ENCODE measurements at places on chromosomes 12 and 14.

- DNase-seq: peak; percentile 5
Observed at GRCh38 chr12:77324763-77325468, 259.5 kb upstream of the E2F7 start.

DNA sequence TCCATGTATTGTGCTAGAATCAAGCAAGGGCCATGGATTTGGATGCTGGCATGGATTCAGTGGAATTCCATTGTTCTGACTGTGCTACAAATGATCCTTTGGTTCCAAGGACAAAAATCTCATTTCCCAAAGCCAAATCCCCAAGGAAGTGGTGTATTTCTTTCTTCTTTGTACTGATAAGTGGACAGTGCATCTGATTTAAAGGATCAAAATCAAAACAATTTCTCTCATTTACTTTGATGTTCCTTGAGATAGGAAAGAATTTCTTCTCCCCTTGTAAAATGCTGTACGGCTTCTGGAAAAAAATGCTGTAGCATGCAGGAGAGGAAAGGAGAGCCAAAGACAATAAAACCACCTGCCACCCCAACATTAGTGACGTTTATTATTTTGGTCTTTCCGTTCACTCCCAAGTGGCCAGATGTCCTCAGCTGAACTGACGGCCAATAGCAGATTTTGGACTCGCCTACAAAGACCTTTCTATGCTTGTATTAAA is 185.7 kb downstream of the PRKD1 start:
- DNase-seq: no peak

DNA sequence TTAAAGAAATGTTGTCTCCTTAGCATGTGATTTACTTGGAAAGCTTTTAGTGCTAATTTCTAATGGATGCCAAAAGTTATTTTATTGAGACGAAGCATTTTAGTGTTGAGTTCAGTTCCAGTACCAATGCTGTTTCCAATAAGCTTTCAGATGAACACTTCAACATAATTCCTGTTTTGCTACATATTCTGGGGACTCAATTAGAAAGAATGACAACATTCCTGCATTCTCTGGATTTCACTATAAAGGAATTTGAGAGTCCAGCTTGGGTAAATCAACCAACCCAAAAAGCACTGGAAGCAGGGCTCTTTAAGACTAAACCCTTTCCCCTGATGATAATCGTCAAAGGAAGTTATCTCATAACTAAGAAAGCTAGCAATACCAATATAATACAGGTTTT is 353.0 kb upstream of the TMTC1 start:
- no peak for DNase-seq

DNA sequence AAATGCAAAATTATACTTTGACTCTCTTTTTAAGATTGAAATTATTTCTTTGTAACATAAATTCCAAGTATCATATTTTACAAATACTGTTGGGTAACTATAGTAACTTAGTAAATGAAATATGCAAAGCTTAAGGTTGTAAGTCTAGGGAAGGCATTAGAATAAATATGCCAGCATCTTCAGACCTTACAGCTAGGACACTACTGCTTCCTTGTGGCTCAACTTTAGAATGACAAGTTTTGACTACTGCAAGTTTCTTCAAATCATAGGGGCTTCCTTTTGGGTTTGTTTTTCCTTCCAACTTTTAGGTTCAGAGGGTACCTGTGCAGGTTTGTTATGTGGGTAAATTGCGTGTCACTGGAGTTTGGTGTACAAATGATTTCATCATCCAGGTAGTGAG is 17.7 kb upstream of the ANP32D start:
- no peak for DNase-seq

DNA sequence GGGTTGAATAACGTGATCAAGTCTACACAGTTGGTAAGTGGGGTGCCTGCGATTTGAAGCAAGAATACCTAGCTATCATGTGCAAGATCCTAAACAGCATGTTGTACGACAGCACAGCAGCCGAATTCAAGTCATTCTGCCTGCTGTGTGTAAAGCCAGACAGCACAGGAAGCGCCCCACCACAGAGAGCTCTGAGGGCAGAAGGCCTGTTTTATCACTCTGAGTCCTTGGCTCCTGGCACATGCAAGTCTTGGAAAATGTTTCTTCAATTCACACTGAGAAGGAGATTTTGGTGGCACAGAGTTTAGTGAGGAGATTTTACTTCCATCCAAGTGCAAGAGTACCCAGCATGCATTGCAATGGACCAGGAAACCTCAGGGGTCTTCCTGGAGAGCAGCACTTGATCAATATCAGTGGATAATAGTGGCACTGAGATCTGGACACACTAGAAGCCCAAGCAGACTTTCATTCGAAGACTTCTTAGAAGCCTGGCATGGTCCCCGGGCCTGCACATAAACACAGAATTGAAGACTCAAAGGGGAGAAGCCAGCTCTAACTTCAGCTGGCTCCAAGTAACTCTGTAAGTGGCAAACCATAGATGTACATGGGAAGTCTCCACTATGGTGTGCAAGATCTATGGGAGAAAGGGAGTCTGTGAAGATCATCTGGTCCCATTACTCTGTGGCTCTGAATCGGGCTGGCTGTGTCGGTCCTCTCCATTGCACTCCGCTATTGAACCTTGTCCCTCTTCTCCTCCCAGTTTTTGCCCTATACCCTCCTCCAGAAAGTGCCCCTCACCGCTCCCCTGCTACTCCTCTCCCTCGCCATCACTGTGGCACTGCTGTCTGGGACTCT is 1.5 kb upstream of the KRT1 start:
- peak; percentile 7 for DNase-seq

GRCh38 chr14:22850944-22851764 is 14.8 kb downstream of the MMP14 start:
- no peak for DNase-seq

GRCh38 chr12:1807087-1807860 is 13.1 kb upstream of the LRTM2 start:
- DNase-seq: no peak

DNA sequence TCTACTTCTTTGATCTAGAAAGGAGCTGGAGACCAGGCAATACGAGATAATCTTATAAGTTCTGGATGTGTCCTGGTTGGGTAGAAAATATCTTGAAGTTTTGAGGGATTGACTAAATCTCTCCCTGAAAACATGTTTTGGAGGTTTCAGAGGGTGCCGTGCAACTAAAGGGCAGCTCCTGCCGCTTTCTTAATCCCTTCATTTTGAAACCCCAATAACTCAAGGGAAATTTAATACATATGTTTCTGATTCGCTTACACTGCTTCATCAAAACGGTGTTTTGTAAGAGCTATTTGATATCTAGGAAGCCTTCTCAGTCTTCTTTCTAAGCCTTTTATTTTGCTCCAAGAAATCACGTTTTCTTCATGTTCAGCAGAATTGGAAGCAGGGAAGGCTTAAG is 129.0 kb downstream of the ASCL1 start:
- no peak for DNase-seq

DNA sequence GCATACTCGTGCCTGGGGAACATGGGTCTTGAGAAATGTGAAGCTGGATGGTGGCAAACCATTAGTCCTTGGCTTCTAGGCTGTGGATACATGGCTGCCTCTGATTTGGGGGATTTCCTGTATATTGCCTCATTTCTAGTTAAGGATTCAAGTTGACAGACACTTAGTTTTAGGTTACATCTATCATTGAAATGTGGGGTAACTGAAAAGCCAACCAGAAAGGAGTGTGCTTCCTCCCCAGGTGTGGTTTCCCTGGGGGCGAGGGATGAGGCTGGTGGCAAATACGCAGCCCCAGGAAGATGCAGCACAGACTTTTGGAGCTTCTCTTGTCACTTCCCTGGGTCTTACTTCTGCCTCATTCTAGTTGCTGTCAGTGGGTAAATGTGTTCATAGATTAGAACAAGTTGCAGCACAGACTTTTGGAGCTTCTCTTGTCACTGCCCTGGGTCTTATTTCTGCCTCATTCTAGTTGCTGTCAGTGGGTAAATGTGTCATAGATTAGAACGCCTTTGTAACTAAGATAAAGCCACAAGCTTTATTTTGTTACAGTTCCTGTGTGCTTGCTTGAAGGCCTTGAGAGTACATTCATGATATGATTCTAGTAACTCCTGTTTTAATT is 85.1 kb downstream of the BORCS5 start:
- DNase-seq: peak; percentile 26

- no peak for DNase-seq
Observed at GRCh38 chr12:90042920-90043641, 334.4 kb upstream of the ATP2B1 start.

- DNase-seq: no peak
Observed at GRCh38 chr14:100588671-100589070, 1.5 kb upstream of the BEGAIN start.

DNA sequence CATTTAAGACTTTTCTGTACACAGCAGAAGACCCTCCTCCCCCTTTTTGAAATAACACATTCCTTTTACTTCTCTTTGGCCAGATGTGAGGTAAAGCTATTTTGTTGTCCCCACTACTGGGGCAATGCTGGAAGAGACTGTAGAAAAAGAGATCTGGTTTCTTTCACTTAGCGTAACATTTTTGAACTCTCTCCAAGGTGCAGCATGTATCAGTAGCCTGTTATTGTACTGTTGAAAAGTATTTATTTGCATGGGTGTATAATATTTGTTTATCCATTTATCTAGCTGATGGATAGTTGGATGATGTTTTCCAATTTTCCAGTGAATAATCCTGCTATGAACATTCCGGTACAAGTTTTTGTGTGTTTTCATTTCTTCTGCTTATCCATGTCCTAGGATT is 335.2 kb downstream of the SOX5 start:
- no peak for DNase-seq

GRCh38 chr14:68822132-68822651 is 29.3 kb upstream of the ZFP36L1 start:
- no peak for DNase-seq

DNA sequence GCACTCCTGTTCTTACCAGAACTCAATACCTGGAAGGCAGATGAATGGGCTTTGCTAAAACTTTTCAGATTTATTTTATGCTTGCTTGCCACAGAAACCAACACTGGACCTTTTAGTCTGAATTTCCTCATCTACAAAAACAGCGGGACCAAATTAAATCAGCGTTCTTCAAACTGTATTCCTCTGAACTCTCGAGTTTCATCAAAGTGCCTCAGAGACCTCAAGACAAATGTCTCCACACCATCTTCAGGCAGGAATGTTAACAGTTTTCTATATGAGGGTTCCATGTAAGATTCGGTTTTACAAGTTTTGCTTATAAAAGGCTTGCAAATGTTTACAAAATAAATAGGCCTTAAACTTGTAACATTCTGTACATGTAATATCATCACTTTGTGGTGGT is 74.6 kb downstream of the MED13L start:
- no peak for DNase-seq

- DNase-seq: no peak
Observed at GRCh38 chr14:97080991-97081390, 283.8 kb downstream of the VRK1 start.

GRCh38 chr12:82517808-82518207 is 159.5 kb downstream of the METTL25 start:
- DNase-seq: no peak

GRCh38 chr12:130621696-130622298 is 94.3 kb downstream of the RIMBP2 start:
- DNase-seq: no peak

DNA sequence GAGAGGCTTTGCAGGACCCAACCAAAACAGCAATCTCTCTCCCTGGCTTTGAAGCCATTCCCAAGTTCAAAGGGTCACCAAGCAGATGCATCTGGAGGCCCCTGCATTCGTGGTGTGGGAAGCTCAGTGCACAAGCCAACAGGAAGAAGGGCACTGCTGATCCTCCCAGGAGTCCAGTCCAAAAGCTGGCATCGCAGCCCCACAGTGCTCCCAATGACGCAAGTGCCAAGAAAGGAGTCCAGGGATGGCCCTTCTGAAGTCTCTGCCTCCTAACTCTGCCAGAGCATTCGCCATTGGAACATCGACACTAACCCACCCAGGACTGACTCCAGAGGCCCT is 25.1 kb downstream of the PXN start:
- no peak for DNase-seq
